ENCODE measurements at places on chromosomes 16 and 17.

GRCh38 chr16:69084289-69084688 is 21.2 kb upstream of the HAS3 start:
- no peak for DNase-seq

GRCh38 chr16:50198802-50199403 is 45.8 kb downstream of the TENT4B start:
- no peak for DNase-seq

GRCh38 chr17:62705156-62705777 is 77.8 kb downstream of the MRC2 start:
- DNase-seq, result no peak

GRCh38 chr17:70767102-70767701 is 597.9 kb downstream of the KCNJ2 start:
- no peak for DNase-seq

GRCh38 chr16:89014403-89015230 is 37.6 kb upstream of the CBFA2T3 start:
- DNase-seq, result no peak

- DNase-seq, result no peak
These were observed 1.1 kb downstream of the C17orf107 start for GRCh38 chr17:4900231-4901107.

DNA sequence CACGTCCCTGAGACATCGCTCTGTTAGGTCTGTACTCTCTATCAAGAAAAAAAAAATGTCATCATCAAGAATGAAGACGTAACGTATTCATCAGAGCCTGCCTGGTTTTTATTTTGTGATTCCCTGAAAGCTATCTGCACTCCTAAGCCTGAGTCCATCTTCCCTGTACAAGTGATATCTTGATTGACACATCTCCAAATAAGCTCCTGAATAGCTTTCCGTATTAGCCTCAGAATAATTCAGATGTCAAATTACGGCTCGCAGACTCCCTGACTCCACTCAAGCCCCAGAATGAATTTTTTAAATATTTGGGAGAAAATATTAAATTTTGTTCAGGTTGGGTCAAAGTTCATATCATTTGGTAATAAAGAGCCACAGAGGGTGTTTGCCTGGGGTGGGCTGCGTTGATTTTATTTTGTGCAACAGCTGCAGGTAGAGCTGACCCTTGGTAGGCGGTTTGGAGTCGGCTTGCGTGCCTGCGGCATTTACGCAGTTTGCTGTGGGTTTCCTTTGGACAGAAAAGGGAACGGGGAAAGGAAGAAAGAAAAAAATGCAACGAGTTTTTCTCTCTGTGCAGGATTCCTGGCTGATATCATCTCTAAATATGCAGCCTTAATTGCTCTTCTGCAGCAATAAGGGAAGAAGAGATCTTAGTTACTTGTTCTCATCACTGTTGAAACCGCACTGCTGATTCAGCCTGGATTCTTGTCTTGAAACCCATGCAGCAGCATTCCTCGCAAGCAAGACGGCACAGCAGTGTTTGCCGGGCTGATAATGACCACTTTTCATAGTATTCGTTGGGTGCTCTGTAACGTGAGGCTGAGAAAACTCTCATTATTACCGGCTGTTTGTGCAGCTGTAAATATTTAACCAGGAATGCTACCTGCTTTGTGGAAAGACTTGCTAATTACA is 114.7 kb downstream of the IRX3 start:
- no peak for DNase-seq

GRCh38 chr17:34299956-34300577 is 14.5 kb downstream of the CCL11 start:
- no peak for DNase-seq

GRCh38 chr17:5198472-5198871 is 6.8 kb upstream of the ZNF594 start:
- no peak for DNase-seq

DNA sequence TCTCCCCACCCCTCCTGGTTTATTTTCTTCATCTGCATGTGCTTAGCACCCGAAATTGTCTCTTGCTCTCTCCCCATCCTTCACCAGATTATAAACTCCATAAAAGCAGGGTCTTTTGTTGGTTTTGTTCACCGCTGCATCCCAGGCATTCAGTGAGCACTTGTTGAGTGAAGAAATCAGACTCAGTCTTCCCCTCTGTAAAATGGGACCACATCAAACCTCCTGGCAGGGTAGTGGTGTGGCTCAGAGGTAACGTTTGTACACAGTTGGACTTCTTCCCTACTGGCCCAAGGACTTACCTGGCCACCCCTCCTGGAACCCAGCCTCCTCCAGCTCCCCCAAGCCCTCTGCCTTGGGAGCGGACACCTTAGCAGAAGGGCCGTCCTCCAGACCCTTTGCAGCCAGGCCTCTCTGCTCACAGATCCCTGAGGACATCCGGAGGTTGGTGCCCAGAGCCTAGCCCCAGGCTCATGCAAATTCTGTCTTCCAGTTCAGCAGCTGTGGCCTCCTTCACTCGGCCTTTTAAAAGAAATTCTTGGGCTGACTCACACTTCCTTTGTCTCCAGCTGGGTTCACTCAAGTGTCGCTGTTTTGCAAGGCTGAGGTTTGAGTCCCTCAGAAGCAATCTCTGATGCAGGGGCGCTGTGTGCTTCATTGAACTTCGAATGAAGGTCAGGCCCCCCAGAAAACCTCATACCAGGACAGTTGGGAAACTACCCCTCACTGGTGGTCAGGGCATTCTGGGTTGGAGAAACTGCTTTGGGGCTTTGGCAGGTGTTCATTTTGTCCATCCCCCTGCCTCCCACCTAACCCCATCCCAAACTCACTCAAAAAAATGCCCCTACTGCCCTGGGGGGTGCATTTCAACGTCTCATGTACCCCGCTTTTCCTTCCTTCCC is 16.8 kb upstream of the RMI2 start:
- peak; percentile 75 for DNase-seq

DNA sequence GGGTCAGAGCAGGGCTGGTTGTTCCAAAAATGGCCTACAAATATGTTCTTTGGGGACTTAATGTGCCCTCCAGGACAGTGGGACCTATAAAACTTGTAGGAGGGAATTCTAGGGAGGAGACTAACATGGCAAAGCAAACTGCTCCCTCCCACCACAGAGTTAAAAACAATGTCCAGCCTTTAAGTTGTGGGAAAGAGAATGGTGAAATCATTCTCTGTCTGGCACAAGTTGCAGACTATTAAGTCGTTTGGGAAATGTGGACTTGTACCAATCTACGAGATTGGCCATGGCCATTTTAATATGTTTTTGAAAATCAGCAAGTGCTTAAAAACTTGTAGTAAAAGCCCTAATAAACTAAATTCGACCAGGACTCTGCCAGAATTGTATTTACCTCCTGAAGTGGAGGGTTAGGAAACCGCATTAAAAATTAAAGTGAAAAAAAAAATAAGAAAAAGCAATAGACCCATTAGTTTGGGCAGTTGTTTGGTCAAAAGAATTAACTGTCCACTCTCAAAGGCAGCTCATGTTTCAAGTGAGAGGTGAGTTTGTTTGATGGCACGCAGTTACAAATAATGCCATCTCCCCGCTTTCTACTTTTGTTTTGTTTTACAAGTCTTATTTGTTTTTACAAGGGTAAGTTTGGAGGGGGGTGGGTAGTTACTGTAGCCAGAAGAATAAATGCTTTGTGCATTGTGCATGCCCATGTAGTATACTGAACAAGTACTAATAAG is 32.4 kb downstream of the ANKFN1 start:
- DNase-seq, result no peak

GRCh38 chr17:72240333-72240732 is 119.5 kb downstream of the SOX9 start:
- no peak for DNase-seq

DNA sequence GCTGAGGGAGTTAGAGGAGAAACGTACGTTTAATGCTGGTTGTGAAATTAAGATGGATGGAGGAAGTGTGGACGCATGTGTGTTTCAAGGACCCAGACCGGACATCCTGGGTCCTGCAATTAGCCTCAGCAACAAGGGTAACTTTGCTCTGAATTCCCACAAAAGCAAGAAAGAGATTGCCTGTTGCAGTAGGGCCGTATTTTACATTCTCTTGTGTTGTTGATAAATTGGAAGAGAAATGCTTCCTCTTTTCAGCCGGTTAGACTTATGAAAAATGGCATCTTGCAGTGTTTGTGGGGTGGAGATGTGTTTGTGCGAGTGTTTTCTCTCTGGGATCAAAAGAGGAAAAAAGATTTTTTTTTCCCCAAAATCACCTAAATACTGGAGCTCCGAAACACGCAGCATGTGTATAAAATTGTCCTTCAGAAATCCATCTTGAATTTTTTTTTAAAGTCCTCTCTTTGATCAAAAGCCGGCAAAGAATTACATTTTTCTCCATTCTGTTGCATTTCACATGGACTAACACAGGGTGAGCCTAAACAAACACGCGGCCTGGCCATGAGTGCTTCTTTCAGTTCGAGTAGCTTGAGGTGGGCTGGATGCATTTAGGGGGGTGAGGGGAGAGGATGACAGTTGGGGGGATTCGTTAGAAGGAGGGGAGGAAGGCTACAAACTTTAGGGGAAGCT is 251.6 kb downstream of the C16orf95 start:
- DNase-seq, result no peak

DNA sequence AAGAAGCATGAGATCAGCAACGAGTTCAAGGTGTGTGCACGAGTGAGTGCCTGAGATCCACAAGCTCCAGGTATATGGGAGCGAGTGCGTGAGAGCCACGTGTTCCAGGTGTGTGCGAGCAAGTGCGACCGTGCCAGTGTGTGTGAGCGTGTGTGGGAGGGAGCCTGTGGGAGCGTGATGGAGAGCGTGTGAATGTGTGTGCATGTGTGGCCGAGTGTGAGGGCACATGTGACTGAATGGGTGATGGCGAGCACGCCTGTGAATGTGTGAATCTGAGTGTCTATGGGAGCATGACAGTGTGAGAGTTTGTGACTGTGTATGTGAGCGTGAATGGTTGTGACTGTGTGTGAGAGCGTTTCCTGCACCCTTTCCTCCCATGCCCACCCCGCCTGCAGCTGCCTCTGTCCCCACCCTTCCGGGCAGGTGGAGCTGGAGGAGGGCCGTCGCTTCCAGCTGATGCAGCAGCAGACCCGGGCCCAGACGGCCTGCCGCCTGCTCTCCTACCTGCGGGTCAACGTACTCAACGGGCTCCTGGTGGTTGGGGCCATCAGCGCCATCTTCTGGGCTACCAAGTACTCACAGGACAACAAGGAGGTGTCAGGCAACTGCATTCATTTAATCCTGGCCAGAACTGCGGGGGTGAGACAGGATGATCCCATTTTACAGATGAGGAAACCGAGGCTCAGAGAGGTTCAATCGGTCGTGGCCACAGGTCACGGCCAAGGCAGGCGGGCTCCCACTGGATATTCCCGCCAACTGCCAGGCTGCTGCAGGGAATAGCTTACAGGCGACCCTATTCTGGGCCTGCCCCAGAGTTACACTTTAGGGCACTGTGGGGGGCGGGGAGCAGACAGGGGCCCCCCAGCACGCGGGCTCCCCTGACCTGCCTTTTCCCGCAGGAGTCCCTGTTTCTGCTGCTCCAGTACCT is 3.7 kb downstream of the TMC8 start:
- DNase-seq, result no peak

DNA sequence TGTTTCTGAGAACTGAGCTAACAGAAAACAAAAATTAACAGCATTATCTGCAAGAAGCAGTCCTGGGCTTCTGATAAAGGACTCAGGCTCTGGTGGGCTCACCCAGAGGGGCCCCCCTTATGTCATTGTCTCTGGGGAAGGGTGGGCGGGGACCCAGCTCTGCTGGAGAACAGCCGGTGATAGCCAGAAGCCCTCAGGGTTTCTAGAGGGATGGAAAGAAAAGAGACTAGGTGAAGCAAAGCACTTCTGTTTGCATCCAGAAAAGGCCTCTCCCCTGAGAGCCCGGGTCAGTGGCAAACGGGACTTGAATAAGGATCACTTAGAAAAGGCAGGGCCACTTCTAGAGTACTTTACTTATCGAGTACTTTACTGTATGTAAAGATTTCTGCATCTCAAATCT is 7.0 kb upstream of the CDC42EP4 start:
- no peak for DNase-seq

GRCh38 chr17:12568358-12569251 is 97.1 kb upstream of the MYOCD start:
- no peak for DNase-seq

- DNase-seq, result no peak
These were observed 72.8 kb upstream of the MED9 start for GRCh38 chr17:17403899-17404576.

GRCh38 chr17:8905331-8905730 is 37.9 kb upstream of the PIK3R6 start:
- DNase-seq, result no peak

DNA sequence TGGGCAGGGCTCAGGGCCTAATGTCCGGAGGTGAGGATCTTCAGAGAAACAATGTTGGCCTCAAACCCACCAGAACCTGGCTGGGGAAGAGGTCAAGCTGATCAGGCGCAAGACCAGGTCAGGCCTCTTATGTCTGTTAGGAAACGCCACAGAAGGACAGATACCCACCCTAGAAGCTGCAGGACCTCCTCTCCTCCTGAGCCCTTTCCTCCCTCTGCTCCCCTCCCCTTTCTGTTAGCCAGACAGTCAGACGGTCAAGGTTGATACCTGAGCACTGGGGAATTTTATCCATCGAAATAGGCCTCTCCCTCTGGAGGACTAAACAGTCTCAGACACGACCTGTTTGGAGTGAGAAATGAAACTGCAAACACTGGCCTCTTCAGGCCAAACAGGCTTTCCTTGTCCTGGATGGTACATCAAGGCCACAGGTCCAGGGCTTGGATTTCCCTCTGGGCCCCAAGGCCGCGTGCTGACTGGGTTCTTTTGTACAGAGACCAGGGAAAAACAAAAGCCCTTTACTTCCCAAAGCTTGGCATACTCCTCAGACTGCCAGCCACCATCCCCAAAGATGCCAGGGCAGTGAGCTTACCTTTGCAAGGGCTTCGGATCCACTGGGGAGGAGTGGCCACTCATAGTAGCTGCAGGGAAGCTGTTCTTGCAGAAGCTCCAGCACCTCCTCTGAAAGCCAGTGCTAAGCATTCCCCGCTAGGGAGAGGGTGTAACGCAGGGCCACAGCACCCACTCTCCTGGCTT is 135.8 kb downstream of the CCDC182 start:
- DNase-seq, result no peak

GRCh38 chr17:17983376-17983775 is 10.7 kb downstream of the DRC3 start:
- no peak for DNase-seq

GRCh38 chr16:13902677-13903076 is 17.3 kb upstream of the ERCC4 start:
- DNase-seq, result no peak

DNA sequence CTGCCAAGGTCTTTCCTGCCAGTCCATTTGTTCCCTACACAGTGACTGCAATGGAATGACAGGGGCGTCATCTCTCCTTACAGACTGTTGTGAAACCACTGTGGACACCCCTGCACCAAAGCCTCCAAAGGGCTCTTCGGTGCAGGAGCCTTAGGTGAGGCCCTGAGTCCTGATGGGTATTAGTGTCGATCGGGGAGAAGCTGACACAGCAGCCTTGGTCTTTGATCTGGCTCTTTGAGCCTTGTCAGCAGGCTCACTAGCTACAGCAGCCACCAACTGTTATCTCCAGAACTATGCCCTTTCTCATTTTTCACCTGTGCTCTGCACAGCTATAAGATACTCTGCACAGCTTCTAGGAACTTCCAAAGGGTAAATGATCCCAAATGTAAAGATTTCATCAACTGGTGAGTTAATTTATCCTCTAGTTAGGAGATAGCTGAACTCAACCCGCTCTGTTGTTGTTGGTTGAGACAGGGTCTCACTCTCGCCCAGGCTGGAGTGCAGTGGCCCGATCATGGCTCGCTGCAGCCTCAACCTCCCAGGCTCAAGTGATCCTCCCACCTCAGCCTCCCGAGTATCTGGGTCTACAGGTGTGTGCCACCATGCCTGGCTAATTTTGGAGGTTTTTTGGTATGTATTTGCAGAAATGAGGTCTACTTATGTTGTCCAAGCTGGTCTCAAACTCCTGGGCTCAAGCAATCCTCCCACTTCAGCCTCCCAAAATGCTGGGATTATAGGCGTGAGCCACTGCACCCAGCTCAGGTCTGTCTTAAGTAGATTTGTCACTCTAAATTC is 19.7 kb downstream of the G6PC1 start:
- DNase-seq, result no peak

Measured in GM18507 (cell line).